ENCODE measurements at places on chromosomes 1 and 21.
A peak's percentile ranks its signal among the peaks of the same experiment; 100 is the strongest.

GRCh38 chr1:238861342-238862066, 524.9 kb upstream of the CHRM3 start:
- no peak for DNase-seq

DNA sequence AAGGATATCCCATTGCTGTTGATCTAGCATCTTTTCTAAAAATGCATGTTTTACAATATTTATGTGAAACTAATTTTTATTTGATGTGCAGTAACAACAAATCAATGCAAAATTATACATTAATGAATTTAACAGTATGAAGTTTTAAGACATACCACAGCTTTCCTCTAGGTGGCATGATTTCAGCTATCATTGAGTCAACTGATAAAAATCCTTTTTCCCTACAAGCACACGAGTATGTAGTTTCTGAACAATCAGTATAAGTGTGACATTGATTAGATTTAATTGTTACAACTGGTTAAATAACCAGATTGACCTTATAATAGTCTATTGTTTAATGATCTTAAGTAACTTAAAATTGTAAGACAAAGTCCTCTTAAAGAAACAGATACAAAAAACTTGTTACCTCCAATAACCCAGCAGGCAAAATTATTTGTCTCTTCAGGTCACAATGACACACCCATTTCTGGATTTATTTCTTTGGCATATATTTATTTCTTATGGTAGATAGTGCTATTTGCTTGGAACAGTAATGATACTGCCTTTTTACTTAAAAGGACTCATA, 5.8 kb upstream of the TGFB2 start:
- no peak for DNase-seq

GRCh38 chr1:159014851-159015250, 5.1 kb downstream of the IFI16 start:
- DNase-seq = no peak

GRCh38 chr1:204627436-204627835, 58.1 kb downstream of the LRRN2 start:
- DNase-seq = no peak

DNA sequence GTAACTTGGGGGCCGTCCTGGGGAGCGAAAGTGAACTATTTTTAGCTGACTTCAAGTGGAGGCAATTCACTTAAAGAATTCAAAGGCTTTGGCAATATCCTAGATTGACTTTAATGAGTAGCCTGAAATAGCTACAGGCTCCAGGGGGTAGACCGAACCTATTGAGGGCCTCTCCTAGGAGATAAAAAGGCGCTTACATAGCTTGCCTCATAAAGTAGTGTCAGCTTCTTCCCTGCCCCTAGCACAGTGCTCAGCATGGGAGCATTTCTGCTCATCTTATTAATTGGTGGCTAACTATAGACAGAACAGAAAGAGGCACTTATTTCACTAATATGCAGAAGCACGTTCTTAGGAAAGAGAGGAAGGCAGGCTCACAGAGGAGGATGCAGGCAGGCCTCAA, 12.3 kb upstream of the CTNNBIP1 start:
- DNase-seq = no peak

DNA sequence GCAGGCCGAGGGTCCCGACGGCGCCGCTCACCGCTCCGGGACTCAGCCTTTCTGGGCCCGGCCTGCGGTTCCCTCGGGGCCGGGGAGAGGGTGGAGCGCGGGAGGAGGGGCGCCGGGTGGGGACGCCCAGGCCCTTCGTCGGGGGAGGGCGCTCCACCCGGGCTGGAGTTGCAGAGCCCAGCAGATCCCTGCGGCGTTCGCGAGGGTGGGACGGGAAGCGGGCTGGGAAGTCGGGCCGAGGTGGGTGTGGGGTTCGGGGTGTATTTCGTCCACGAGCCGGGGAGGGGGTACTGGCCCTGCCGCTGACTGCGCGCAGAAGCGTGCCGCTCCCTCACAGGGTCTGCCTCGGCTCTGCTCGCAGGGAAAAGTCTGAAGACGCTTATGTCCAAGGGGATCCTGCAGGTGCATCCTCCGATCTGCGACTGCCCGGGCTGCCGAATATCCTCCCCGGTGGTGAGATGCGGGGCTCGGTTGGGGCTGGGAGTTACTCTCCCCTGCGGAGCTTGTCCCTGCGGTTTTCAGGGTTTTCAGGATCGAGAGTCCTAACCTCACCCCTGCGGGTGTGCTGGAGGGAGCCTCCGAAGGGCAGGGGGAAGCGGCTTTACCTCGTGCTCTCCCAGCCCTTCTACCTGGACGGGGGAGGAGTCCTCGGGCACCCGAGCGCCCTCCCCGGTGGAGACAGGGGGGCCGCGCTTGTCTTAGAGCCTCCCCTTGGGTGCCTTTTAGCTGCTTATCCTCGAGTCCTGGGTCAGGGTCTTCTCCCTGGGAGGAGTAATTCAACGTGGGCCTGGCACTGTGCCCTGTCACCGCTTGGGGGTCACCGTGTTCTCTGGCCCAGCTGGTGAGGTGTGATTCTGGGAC, 2.1 kb downstream of the SAMD11 start:
- no peak for DNase-seq

- no peak for DNase-seq
These were observed 8.0 kb upstream of the CCDC190 start for GRCh38 chr1:162868972-162869371.

- DNase-seq = peak; percentile 29
These were observed 27.6 kb downstream of the CD244 start for GRCh38 chr1:160834945-160835565.

DNA sequence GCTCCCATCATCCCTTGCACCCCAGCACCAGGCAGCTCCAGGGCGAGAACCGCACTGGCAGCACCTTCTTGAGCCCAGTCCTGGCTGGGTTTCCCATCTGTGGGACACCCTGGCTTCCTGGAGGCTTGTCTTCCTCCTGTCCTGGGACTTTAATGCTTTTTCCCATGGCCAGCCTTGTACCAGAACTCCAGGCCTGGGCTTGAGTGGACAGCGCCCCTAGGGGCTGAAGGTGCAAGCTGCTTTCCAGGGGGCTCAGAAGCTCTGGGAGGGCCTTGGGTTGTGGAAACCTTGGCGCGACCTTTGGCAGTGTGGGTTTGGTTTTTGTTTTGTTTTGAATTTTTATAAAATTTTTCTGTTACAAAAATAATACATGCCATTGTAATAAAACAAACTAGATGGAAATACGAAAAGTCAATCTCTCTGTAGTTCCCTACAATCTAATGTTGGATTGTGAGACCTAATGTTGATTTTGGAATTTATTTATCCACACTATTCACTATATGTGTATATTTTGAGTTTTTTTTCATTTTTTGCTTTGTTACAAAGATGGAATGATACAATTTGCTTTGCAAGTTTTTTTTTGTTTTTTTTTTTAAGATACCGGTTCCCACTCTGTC, 33.8 kb upstream of the RPL11 start:
- no peak for DNase-seq

DNA sequence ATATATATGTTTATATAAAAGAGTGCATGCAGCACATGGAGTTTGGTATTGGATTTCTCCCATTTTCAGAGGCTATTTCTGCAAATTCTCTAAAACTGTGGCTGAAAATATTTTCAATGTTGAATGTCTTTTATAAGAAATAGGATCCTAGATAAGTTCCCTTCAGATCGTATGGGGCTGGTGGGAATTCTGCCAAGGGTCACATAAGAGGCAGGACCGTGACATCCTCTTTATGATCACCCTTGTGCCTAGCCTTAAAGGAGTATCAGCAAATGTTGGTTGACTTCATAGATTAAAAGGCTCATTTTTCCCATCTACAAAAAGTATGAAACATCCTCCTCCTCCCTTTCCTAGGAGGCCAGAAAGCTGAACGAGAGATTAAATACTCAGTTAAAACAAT, 1.3 kb upstream of the IFNAR2 start:
- DNase-seq = no peak

DNA sequence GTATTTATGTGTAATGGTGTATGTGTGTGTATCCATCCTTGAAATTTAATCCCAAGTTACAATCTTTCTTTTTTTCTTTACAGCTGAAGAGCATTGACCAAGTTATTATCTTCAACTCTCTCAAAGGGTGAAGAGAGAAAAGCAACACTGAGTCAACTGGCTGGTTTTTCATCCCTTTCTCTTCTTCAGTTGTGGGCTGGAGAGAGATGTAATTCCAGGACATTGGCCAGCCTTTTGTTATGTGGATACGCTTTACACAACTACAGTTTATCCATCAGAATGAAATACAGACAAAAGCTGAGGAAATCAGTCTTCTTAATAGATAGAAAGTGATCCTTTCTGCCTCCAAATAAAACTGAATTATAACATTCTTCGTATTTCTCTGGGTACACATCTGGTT, 357.0 kb upstream of the NCAM2 start:
- no peak for DNase-seq

DNA sequence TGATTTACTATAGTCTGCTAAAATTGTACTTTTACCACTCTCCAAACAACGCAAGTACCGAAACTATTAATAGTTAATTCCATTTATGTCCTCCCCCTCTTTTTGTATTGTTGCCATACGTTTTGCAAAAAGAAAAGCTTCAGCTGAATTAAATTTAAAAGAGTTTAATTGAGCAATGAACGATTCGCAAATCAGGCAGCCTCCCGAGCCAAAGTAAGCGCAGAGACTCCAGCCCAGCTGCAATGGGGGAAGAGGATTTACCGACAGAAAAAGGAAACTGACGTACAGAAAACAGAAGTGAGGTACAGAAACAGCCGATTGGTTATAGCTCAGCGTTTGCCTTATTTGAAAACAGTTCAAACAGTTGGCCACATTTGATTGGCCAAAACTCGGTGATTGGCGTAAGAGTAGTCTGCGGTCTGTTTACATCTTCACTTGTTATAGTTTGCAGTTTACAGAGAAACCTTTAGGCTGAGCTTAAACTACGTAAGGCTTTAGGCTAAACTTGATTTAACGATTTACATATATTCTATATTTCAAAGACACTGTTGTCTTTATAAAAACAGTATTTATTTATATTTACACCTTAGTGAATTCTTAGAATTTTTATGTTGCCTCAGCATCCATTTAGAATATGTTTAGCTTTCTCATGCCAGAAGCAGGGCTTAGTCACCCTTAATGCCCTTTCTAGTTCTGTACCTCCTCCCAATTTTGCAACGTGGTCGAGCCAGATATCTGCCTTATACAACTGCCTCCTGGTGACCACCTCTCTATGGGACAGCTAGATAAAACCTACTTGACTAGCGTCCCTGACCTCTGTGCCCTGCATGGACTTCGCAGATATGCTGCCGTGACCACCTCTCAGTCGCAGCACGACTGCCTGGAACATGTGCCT, 23.8 kb downstream of the CR1 start:
- no peak for DNase-seq

DNA sequence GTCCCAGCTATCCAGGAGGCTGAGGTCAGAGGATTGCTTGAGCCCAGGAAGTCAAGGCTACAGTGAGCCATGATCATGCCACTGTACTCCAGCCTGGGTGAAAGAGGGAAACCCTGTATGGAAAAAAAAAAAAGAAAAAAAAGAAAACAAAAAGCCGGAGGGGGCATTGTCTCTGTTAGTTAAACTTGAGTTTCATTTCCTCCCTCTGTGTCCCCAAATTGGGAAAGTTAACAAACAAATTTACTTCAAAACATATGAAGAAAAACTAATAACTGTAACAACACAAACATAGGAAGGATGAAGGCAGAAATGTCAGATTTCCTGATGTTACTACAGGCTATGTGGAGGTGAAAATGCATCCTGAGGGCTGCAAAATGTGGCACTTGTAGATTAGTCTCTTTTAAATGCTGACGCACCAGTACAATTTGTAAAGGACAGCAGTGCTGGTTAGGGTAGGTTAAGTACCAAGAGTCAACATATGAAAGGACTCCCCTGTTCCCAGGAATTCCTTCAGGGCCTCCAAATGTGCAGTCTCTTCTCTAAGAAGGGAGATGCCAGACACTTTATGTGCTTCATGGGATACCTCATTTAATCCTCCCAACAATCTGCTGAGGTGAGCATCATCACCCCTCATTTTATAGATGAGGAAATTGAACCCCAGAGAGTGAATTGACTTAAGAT, 52.9 kb downstream of the DEGS1 start:
- no peak for DNase-seq

DNA sequence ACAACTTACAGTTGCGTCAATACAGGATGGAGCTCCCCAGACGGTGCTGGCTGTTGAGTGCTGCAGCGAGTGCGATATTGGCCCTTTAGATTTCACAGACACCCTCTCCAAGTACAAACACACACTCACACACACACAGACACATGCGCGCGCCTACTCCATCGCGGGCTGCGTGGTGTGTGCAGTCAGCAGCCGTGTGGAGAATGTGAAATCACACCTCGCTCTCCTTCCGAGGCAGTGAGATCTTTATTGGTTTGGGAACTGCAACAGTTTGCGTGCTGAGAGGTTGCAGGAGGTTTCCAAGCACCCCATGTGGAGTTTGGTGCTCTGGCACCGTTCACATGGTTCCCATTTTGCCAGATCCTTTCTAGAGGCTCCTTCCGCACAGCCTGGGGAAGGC, 372.2 kb downstream of the RRAGC start:
- DNase-seq = no peak

DNA sequence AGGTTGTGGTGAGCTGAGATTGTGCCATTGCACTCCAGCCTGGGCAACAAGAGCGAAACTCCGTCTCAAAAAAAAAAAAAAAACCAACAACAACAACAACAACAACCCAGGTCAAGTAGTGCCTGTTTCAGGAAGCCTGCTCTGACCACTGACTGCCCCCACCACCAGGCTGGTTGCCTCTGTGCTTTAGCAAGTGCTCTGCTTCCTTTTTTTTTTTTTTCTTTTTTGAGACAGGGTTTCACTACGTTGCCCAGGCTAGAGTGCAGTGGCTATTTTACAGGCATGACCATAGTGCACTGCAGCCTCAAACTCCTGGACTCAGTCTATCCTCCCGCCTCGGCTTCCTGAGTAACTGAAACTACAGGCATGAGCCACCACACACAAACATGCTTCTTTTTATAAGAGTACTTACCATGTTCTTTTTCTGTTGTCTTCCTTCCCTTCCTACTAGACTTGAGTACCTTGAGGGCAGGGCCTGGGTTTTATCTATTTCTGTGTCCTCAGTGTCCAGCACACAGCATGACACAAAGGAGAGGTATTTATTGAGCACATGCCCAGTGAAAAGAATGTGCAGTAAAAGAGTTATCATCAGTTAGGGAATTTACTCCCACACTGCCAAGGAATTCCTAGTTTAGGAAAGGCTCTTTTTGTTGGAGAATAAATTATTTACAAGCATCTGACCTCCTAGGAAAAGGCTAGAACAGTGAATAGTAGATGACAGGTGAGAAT, 9.9 kb upstream of the COA7 start:
- DNase-seq = no peak

DNA sequence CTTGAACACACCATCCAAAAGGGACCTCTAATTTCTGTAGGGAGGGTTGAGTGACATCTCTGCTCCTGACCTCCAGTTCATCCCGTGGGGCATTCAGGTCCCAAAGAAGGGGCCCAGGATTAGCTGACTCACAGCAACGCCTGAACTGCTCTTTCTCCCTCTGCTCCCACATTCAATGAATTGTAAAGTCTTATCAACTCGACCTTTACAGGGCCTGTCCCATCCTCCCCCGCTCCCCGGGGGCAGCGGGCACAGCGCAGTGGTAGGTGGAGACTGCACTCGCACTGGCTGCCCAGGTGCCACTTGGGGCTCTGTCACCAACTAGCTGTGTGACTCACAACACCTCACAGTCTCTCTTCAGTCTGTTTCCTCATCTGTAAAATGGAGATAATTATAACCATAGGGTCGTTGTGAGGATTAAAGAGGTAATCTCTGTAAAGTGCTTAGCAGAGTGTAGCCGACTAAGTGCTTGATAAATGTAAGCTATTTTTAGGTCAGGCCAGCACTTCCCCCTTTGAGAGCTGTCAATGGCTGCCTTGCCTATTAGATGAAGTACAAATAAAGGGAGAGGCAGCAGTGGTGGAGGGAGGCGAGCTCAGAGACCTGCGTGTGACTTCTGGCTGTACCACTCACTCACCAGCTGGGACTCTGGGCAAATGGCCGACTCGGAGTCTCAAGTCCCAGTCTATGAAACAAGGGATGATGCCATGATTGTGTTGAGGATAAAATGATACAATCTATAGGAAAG, 637 bp upstream of the MYBPHL start:
- no peak for DNase-seq
